Activated T-cell treated with anti-CD3 and anti-CD28 coated beads, Interleukin-2, amount 50 U/mL, for 1 hour (primary cell): ENCODE measurements at places on chromosomes 16 and 17.
A peak's percentile ranks its signal among the peaks of the same experiment; 100 is the strongest.

DNA sequence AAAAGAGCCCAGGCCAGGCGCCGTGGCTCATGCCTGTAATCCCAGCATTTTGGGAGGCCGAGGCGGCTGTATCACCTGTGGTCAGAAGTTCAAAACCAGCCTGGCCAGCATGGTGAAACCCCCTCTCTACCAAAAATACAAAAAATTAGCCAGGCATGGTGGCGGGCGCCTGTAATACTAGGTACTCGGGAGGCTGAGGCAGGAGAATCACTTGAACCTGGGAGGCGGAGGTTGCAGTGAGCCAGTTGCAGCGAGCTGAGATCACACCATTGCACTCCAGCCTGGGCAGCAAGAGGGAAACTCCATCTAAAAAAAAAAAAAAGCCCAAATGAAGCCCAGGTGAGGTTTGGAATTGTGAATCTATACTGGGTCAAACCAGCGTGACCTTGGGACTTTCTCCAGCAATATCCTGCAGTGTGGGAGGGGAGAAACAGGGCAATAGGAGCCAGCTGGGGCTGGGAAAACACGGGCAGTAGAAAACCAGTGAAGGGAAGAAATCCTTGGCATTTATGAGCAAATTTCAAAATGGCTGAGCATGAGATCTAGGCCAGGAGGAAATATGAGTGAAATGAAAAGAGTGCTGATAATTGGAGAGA, 8.2 kb upstream of the DHX8 start:
- no peak for DNase-seq

DNA sequence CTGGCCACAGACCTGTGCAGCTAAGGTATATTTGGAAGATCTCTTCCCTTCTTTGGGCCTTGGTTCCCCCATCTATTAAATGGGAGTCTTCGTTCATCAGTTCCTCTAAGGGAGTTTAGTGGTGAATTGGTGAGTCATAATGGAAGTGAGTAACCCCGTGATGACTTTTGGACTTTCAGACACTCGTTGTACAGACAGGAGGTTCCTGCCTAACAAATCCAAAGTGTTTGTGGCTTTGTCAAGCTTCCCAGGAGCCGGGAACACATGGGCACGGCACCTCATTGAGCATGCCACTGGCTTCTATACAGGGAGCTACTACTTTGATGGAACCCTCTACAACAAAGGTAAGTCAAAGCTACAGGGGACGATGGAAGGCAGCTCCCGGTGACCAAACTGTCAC, 40.4 kb downstream of the WSCD1 start:
- DNase-seq: no peak

GRCh38 chr17:38561416-38562214, 44.1 kb downstream of the SRCIN1 start:
- DNase-seq: no peak

GRCh38 chr16:50371936-50372595, 3.3 kb upstream of the BRD7 start:
- DNase-seq: no peak

- DNase-seq: peak; percentile 25
These were observed 68.6 kb downstream of the CCT6B start for GRCh38 chr17:34892461-34893249.

- no peak for DNase-seq
These were observed 129.4 kb downstream of the SOX9 start for GRCh38 chr17:72250206-72250605.

GRCh38 chr16:89330177-89330856, 112.8 kb downstream of the ZNF778 start:
- no peak for DNase-seq
